Activated T-cell treated with anti-CD3 and anti-CD28 coated beads for 4 hours (primary cell): ENCODE measurements at places on chromosomes 6 and 20.

GRCh38 chr6:152309648-152310047 is 327.5 kb downstream of the SYNE1 start:
- peak; percentile 29 for DNase-seq

- DNase-seq, result no peak
Measured at GRCh38 chr6:154297721-154298120, 58.9 kb downstream of the IPCEF1 start.

- DNase-seq, result no peak
Measured at GRCh38 chr6:55299286-55299985, 27.8 kb upstream of the GFRAL start.

DNA sequence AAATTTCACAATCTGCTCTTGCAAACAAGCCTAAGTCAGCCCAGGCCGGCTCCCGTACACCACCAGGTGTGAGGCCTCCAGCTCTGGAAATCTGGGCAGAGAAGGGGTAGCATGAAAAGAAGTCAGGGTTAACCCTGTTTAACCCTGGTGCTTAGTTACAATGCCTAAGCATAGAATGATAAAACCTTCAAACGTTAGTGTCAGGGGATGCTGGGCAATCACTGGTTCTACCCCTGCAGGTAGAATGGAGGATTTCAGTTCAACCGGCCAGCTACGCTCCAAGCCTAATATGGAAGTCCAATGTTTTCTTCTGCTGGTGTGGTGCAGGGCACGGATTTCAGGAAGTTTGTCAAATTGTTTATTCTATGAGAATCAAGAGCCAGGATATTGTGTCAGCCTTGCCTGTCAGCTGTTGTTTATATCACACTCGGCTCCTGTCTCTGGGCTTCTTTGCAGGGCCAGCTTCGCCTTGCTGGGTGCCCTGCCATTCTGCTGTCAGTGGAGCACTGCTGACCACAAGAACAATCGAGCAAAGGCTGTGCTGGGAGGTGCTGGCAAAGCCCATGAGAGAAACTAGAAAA is 20.2 kb upstream of the CD93 start:
- DNase-seq, result no peak

- DNase-seq, result no peak
Measured at GRCh38 chr20:33730946-33731692, 677 bp upstream of the ZNF341 start.

DNA sequence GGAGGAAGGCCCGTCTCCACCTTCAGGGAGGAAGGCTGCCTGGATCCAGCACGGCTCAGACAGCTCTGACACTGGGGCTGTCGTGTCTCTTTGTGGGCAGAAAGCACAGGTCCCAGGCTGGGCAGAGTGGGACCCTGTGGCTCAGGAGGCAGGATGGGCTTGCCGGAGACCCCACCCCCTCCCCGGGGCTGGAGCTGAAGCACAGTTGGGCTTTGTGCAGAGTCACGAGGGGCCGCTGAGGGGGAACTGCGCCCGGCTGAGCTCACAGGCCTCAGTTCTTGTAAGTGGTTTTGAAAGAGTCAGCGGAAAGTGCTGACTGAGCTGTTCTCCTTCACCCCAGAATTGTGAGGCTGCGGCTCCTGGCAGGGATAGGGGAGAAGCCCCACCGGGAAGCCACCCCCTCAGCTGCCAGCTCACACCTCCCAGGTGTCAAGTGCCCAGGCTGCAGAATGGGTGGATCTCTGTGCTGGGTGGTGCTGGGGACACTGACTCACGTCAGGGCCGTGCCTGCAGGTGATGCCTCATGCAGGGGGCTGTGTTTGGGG is 145.5 kb upstream of the RNF24 start:
- no peak for DNase-seq

DNA sequence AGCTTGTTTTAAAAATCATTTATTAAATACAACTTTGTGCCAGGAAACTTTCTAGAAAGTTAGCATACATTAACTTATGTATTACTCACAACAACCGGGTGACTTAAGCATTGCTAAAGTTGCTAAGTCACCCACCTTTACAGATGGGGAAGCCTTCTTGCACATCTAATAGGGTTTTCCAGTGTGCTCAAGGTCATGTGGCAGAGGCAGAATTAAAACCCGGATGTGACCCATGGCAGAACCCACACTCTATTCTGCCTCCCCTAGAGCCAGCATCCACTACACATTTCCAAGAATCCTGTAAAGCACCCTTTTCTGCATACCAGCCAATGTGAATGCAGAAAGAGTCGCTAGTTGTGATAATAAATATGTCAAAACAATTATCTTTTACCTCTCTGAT is 13.4 kb downstream of the LINC00237 start:
- no peak for DNase-seq
